ENCODE measurements at places on chromosomes 7 and 10.
A peak's percentile ranks its signal among the peaks of the same experiment; 100 is the strongest.

DNA sequence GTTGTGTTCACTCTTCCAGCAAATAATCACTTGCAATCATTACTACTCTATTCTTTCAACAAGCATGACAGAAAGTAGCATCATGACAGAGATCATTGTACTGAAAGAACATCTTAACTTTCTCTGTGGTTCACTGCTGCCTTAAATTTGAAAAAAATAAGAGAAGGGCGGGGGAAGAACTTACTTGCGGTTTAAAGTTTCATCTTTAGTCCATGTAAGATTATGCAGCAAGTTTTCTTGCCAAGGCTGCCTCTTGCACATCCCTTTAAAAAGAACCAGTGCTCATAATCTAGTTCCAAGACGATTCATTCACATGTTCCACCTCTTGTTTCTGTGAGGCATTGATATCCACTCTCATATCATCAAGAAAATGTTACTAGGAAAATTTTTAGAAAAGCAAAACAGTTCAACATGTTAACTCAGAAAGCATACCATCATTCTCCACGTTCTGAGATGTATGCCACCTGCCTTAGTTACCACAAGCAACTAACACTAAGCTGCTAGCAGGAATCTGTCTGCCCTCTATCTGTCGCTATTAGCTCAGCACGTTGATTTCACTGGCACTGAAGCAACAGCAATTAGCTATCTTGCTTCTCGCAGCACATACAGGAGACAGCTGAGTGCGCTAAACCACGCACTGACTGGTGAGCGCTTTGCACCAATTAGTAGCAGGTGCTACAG, at the start of gene PCDH15:
Gene PCDH15, minus strand, starts transcription at position 491 of the 681 bp plus-strand sequence. CDS start 136,969 bp downstream, outside the sequence.
- DNase-seq: peak; percentile 94

DNA sequence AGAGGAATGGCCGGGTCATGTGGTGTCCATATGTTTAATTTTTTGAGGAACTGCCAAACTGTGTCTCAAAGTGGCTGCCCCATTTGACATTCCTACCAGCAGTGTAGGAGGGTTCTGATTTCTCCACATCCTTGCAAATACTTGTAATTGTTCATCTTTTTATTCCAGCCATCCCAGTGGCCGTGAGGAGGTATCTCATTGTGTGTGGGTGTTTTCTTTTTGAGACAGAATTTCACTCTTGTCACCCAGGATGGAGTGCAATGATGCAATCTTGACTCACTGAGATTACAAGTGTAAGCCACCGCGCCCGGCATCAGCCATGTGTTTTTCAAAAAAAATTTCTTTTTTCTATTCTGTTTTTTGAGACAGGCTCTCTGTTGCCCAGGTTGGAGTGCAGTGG, 38.7 kb upstream of the DLG5 start:
- DNase-seq: no peak

DNA sequence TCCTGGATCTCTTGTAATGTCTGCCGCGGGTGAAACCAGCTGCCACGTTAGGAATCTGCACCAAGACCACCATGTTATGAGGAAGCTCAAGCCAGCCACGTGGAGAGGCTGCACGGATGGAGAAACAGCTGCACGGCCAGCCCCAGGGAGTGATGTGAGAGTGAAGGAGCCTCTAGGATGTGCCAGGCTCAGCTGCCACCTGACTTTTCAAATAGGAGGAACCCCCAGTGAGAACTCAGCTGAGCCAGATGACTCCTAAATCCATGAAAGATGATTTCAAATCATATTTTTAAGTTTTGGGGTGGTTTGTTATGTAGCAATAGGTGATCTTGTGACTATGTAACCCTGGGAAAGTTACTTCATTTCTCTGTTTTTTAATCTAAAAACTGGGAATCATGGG, 71.7 kb downstream of the PRKAG2 start:
- DNase-seq: no peak

DNA sequence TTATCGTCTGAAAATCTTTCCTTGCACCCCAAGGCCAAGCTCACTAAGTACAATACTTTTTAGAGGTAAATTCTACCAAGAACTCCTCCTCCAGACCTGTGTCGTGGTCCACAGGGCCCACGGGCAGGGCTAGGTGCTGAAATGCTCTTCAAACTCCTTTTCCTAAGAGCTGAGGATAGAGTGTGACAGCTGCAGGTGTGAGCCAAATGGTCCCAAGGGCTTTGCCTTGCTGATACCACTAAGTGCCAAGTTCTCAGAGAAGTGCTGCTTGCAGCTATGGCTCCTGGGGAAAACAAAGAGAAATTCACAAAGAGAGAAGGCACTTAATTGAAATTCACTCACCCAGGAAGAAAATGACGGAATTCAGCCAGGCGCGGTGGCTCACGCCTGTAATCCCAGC, 868.9 kb upstream of the AUTS2 start:
- DNase-seq: peak; percentile 96

DNA sequence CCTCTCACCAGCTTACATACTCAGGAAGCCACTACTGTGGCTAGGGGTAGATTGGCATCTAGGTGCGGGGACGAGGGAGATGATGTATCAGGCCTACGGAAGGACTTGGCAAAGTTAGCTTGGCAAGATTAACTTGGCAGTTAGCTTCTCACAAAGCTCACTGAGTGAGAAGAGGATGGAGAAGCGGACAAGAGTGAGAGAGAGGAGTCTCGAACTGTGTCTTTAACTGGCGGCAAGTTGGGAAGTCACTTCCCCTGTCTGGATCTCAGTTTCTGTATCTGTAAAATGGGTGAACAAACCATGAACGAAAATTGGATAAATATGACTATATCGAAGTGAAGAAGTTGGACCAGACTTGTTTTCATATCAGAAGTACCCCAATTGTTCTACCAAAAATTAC, 9.5 kb upstream of the MLXIPL start:
- DNase-seq: no peak

GRCh38 chr10:133100706-133101415, 13.1 kb downstream of the ADGRA1 start:
- peak; percentile 5 for DNase-seq

- no peak for DNase-seq
Observed at GRCh38 chr10:130729876-130730275, 581.6 kb downstream of the TCERG1L start.

DNA sequence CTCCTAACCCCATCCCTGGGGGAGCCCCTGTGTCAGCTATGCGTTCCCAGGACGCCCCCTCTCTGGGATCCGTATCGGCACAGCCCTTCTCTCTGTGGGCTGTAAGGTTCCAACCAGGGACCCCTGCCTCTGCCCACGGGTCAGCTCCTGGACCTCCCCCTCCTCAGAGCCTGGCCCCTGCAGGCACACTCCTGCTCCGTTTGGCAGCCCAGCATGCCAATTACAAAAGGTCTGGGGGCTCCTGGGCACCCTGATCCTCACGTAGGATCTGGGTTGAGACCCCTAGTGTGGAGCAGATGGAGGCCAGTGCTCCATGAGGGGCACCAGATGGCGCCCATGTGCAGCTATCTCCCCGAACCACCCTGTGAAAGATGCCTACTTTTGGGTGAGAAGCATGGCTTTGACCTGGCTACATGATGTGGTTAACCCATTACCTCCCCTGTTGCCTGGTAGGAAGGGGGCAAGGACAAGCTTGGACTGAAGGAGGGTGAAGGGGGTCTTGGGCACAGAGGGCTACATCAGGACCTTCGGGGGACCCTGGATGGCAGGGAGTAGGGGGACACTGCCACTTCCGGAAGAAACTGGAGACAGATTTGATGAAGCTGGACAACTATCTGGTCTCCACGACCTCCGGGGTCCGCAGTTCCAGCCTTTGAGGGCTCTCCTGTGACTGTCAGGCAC, 9.0 kb downstream of the TACR2 start:
- peak; percentile 48 for DNase-seq

DNA sequence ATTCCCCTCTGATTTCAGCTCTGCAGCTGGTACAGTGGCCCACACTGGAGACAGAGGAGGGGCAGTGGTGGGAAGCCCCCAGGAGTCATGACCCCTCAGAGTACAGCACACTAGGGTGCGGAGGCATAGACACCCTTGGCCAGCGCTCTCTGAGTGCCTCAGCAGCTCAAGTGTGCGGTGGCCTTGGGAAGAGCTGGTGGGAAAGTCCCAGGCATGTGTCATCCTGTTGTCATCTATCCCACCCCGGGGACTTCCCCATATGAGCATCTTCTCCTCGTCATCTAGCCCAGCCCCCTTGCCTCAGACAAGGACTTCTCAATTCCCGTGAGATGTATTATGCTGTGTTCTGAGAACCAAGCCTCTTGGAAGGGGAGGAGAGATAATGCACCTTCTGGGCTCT, 15.6 kb upstream of the PPIF start:
- DNase-seq: no peak

DNA sequence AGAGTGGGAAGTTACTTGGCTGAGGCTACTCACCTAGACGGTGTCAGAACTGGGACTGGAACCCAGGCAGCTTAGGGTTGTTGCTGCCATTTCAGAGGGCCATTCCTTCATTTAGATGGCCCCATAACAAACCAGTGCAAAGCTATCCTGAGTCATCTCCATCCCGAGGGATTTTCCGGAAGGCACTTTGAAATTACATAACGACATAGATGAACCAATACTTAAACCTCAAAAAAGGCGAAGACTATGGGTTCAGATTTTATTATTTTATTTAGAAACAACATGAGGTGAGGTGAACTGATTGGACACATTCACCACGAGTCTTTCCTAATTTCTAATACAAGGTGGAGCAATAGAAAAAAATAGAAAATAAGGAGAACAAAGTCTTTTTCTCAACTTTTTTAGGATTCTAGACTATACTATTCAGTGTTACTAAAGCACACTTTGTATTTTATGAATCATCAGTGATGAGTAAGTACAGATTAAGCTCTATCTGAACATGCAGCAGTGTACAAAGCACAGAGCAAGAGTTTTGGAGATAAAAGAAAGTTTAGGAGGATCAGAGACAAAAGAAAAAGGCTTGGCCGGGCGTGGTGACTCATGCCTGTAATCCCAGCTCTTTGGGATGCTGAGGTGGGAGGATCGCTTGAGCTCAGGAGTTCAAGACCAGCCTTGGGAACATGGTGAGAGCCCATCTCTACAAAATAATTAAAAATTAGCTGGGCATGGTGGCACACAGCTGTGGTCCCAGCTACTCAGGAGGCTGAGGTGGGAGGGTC, 79.5 kb upstream of the SVIL start:
- no peak for DNase-seq

DNA sequence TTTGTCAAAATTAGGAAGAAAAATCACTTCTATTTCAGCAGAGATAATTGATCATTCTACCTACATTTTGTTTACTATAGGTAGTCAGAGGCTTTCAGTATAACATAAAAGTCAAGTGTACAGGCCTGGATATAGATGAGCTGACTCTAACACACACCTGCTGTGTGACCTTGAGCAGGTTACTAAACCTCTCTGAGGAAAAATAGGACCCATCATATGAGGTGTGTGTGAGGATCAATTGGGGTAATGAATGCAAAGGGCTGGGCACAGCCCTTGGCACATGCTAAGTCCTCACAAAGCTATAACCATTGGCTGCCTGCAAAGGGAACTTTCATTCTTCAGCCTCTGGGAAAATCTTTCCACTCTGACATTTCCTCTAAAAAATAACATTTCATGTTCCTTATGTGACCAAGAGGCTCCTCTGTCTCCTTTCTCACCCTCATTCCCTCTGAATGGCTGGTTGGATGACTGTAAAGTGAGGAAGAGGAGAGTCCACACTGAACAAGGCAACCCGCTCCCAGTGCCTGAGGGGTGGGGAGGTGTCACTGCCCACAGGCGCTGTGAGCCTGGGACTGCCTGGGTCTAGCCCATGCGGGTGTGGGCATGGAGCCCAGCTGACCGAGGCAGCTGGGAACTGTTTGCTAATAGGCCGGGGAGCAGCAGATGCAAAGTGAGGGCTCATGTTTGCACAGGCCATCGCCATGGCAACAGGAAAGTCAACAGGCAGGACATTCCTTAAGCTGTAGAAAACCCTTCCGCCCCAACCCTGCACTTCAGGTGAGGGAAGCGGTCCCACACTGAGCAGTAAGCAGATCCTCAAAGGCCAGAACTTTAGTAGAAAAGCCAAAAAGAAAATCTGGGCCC, 36.8 kb downstream of the MYOF start:
- DNase-seq: peak; percentile 96

- peak; percentile 77 for DNase-seq
Observed at GRCh38 chr7:151248346-151249033, at the start of gene SMARCD3. TSS of gene SMARCD3 (minus strand) at chr7:151248694. CDS start at chr7:151248562, 132 bp downstream.

DNA sequence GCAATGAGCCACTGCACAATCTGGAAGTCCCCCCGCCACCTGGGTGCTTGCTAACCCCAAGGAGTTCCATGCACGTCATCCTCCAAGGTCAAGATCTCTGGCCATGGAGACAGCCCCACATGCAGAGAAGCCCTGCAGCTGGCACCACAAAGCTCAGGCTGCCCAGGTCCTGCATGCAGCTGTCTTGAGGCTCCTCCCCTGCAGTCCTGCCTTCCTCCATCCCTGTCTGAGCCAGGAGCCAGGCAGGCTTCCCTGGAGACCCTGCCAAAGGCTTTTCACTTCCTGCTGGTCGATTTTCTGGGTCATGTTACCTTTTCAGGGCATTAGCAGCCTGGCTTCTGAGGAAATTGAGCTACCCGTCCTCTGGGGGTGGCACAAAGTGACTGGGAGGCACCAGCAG, 12.5 kb upstream of the TMEM72 start:
- DNase-seq: peak; percentile 4

- no peak for DNase-seq
Observed at GRCh38 chr10:17536221-17536620, 81.0 kb downstream of the HACD1 start.

DNA sequence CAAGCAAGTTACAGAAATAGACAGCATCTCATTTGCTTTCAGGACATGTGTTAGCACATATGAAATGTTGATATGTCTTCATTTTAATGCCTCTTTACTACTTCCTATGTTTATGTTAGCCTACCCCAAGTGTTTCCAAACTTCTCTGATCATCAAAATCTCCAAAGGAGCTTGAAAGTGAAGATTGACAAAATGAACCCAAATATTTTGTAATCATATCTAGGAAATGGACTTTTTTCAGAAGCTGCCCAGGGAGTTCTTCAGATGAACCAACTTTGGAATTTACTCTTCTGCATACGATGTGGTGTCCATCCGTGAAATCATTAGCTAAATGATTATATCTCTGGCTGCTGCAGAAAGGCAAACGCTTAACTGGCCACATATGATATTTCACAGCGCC, 101.2 kb upstream of the AOAH start:
- DNase-seq: no peak

- DNase-seq: no peak
Observed at GRCh38 chr10:124721330-124722045, 22.7 kb downstream of the FAM53B start.

- peak; percentile 45 for DNase-seq
Observed at GRCh38 chr7:22255342-22255741, 101.6 kb downstream of the RAPGEF5 start.

DNA sequence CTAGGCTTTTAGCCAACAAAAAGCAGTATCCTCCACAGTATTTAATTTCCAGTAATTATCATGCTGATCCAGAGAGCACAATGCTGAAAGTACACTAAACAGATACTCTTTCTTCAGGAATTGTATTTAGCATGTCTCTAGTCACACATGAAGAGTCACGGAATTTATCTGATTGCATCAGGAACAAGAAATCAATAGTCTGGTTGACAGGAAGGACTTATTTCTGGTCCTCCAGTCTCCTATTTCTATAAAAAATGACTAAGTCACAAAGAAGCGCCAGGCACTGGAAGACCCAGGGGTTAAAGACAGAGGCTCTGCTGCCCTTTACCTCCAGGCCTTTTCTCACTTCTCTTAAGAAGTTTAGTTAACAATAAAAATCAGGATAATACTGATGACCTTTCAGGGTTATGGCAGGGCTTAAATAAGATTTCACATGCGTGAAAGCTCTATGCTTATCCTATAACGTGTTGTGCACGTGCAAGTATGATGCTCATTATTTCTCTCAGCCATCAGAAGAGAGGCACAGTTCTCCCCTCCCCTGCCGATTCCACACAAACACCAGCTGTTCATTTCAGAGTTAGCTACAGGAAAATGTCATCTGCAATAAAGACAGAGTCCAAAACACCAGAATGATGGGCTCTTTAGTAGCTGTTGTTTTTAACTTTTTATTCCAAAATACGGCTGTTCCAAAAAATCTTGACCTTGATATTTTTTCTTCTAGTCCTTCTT, 36.9 kb downstream of the SLC26A4 start:
- peak; percentile 19 for DNase-seq
